ENCODE measurements at places on chromosomes 6 and 20. TPM values are rescaled to one million over a fixed set of nuclear protein-coding genes. Genes with fewer than 3 reads are reported as not detected.

GRCh38 chr20:35174458-35175216 is 2.8 kb downstream of the PROCR start:
- DNase-seq, result peak; percentile 24

DNA sequence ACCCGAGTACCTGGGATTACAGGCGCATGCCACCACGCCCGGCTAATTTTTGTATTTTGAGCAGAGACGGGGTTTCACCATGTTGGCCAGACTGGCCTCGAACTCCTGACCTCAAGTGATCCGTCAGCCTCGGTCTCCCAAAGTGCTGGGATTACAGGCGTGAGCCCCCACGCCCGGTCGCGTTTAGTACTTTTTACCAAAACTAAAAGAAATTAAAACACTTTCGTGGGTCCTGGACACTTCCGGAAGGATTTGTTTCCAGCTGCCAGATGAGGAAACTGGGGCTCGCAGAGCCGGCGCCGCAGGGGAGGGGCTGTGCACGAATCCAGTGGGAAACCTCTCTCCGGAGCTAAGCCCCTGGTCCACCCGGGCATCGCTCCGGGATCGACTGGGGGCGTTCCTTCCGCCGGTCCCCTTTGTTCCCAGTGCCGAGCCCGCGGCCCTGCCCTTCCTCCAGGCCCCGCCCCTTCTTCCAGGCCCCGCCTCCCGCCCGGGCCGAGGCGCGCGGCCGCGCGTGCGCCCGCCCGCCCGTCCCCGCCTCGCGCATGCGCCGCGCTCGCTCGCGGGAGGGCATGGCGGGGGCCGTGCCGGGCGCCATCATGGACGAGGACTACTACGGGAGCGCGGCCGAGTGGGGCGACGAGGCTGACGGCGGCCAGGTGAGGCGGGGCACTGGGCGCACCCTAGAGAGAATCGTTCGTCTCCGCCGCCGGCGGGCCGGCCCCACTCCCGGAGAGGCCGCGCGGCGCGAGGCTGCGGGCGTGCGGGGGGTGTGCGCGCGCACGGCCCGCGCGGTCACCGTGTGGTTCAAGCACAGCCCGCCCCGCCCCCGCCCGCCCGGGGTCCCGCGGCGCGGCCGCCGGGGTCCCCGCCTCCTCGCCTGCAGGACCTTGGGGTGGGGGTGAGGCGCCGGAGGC is at the start of gene NELFCD:
Gene NELFCD (plus strand): TSS at position 546 of the 917 bp plus-strand sequence. CDS start 54 bp downstream, at position 600.
- peak; percentile 79 for DNase-seq

- no peak for DNase-seq
Measured at GRCh38 chr6:104227508-104227907, 632.2 kb downstream of the HACE1 start.

- DNase-seq, result no peak
Measured at GRCh38 chr6:79778816-79779215, 147.7 kb downstream of the SH3BGRL2 start.

- DNase-seq, result no peak
Measured at GRCh38 chr6:10793035-10793434, 45.3 kb downstream of the MAK start.

- no peak for DNase-seq
Measured at GRCh38 chr6:40400738-40401137, 186.4 kb downstream of the LRFN2 start.

DNA sequence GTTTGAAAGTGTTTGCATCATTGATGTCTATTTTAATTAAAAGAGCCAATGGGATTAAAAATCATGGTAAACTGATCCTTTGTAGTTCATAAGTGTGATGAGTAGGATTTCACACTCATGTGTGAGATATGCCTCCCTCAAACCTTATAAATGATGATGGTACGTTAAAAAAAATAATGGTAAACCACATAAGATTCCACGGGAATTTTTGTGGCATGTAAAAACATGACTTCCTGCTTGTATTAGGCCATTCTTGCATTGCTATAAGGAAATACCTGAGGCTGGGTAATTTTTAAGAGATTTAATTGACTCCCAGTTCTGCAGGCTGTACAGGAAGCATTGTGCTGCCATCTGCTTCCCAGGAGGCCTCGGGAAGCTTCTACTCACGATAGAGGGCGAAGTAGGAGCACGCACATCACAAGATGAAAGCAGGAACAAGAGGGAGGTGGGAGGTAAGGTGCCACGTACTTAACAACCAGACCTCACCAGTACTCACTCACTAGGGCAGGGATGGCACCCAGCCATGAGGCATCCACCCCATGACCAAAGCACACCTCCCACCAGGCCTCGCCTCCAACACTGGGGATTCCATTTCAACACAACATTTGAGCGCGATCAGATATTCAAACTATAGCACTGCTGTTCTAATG is 187.6 kb upstream of the QKI start:
- DNase-seq, result no peak

DNA sequence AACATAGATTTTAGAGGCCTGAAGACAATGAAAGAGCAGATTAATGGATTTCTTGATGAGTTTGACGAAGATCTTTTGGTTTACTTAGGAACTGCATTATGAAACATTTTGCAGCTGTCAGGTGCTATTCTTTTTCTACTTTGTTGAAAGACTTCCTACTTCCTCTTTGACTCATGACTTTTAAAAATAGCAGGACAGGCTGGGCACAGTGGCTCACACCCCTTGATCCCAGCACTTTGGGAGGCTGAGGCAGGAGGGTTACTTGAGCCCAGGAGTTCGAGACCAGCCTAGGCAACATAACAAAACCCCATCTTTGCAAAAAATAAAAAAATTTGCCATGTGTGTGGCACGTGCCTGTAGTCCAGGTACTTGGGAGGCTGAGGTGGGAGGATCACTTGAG is 52.0 kb downstream of the ITCH start:
- no peak for DNase-seq

GRCh38 chr20:33664085-33664761 is 2.1 kb downstream of the C20orf144 start:
- no peak for DNase-seq

DNA sequence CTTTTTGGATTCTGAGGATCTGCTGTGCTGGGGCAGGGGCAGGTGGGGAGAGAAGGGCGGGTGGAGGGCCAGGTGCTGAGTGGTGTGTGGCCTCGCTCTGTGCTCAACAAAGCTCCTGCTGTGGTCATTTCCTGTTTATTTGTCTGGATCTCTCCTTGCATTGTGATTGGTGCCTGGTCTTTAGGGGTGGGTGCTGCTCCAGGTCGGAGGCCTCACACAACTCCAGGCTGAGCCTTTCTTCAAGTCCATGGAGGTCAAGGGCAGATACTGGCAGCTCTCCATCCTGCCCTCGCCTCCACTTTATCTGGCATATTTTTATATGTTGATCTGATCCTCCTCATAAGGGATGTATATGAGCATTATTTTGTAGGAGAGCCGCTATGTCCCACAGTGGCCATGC is 36.2 kb downstream of the HLA-F start:
- no peak for DNase-seq

- no peak for DNase-seq
Measured at GRCh38 chr6:166516251-166516884, 70.1 kb downstream of the RAMACL start.

DNA sequence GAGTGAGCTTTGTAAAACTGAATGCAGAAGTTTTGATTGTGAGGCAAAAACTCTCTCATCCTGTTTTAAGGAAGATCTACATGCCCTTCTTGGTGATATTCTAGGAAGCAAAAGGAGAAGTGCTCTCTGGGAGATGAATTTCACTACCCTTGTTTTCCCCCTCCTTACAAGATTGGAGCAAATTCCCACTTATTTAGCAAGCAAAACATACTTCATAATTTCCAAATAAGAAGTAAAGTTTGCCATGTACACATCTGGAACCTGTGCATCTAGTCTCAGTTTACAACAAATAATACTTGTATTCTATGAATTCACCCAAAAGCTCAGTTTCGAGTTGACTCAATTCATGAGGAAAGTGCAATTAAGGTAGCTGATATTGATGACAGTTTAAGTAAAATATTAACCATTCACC is 27.6 kb upstream of the IFNGR1 start:
- no peak for DNase-seq

SEC23B gene
- polyA plus RNA-seq, result 63.3 TPM

REM1 gene
- polyA plus RNA-seq, result 0.28 TPM

GPX5 gene
- not detected for polyA plus RNA-seq

ZBP1 gene
- not detected for polyA plus RNA-seq

GJA10 gene
- polyA plus RNA-seq, result not detected

PNLDC1 gene
- polyA plus RNA-seq, result 0.07 TPM

CTCFL gene
- 2.8 TPM for polyA plus RNA-seq

COL11A2 gene
- polyA plus RNA-seq, result 5.9 TPM

ZSCAN26 gene
- polyA plus RNA-seq, result 47.8 TPM
